ENCODE measurements at places on chromosomes 12 and 14.

GRCh38 chr14:105737504-105738246 lies 211.3 kb downstream of the TMEM121 start:
- DNase-seq, result no peak

GRCh38 chr14:25231004-25231403 lies 181.1 kb upstream of the STXBP6 start:
- no peak for DNase-seq

DNA sequence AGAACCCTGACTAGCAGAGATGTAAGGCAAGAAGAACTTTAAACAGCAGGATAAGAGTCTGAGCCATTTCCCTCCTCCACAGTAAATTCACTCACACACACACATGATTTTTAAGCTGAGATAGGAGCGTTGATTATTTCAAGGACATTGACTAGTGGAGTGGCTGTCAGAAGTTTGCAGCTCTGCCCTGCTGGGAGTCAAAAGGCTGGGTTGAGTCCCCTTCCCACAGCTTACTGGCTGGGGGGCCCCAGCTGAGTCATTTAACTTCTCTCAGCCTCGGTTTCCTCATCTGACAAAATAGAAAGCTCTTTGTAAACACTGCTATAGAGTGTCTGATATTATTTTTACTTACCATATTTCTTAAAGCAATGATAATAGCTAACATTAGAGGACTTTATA lies 28.3 kb downstream of the VCPKMT start:
- DNase-seq, result no peak

- no peak for DNase-seq
These were observed 23.8 kb downstream of the GLIPR1L2 start for GRCh38 chr12:75414671-75415070.

DNA sequence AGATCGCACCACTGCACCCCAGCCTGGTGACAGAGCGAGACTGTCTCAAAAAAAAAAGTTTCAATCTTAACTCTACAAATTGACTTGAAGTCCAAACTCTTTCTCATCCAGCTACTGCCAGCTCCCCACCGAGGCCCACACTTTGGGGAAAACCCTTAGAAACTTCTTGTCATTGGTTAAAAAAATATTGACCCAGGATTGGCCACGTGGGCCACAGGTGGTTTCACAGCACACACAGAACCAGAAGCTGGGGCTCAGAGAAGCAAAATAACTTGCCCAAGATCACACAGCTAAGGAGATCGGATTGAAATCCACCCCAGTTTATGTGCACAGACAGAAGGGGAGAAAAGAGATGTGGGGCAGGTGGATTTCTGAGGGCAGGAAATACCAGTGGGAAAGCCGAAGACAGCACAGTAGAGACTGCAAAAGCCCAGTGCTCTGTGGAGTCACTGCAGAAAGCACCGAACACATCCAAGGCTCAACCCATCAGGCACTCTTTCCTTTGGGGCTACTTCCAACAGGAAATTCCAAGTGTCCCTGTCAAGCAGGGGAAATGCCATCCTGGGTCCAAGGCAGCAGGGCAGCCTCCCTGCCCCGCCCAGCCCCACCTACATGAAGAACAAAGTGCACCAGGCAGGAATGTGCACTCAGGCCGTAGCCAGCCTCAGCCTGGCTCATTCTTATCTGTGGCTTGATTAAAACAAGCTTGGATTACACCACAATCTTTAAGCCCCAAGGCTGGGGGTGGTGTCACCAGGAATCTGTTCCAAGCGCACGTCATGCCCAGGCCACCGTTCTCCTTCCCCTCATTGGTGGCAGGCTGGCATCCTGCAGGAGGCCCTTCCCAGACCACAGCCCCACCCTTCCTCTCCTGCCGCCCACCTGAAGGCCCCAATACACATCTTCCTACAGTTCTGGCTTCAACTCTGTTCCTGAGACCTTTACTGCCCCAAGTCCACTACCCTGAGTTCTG lies 72.5 kb downstream of the ITPK1 start:
- no peak for DNase-seq

DNA sequence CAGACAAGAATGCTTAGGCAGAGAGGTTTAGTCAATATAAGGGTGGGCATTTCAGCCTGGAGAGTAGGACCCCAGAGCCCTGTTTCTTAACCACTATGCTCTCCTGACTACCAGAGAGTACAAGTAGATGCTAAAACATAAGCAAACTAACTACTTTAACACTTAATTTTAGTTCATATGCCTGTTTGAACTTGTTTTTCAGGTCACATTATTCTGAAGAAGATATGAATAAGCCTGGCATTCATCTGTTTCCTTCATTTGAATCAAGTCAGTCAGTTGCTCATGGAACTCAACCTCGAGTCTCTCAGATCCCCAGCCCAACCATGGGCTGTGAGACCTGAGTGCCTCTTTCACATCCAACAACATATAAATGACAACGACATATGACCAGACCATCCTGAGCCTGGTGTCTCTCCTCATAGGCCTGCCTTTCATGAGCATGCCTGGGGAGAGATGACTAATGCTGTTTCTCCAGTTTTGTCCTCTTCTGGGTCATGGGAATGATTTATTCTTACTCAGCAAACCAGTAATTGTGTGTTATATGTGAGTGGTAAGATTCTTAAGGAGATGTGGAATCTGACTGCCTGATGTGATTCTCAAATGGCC lies 251.1 kb upstream of the BTG1 start:
- no peak for DNase-seq

- no peak for DNase-seq
These were observed 11.4 kb upstream of the ARF6 start for GRCh38 chr14:49881350-49882001.

- no peak for DNase-seq
These were observed 172.6 kb downstream of the ANO4 start for GRCh38 chr12:100967189-100967588.

DNA sequence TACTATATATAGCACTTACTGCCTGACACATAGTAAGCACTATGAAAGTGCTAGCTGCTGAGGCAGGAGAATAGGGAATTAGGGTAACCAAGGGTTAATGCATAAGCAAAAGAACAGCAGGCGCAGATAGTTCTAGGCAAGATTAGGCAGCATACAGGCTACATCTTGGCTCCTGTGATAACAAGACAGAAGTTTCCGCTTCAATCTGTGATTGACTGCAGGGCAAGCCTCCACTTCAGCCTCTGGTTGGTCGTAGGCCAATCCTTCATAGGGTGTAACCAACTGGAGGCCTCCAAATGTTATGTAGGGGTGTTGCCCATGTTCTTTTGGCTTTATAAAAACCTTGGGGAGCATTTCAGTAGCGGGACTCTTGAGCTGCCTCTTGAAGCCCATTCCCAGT lies 46.9 kb downstream of the KLHL28 start:
- DNase-seq, result no peak

DNA sequence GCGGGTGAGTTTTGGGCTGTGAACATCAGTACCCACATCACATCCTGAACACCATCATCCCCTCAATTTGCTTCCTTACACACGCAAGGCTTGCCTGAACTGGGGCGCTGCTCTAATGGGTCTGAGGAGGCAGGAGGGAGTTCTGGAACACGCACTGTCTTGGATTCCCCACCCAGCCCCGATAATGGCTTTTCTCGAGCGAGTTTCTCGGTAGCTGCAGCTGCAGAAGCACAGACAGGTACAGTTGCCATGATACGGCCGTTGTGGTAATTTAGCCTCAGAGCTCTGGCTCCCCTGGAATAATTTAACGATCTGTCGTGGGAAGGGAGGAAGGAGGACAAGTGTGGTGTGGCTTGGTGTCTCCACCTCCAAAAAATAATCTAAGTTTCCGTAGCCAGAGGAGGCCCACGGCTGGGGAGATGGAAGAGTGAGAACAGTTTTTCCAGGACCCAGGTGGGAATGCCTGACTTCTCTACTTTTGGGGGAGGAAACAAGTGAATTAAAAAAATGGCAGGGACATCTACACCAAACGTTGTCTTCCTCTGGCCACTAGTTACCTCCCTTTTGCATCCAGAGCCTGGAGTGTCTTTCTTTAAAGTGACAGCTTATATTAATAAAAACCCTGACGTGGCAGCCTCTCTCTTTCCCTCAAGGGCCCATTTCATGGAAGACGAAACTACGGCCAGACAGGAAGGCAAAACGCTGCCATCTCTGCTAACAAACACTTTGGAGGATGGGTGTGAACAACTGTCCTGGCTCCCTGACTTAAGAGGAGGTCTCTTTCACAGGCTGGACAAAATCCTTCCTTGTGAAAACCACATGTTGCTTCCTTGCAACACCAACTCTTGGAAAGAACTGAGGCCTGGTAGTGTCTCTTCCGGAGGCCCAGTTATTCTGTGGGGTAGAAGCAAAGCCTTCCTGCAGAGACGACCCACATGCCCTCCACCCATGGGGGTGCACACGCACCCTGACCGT lies 84.8 kb downstream of the RBM19 start:
- DNase-seq, result no peak

DNA sequence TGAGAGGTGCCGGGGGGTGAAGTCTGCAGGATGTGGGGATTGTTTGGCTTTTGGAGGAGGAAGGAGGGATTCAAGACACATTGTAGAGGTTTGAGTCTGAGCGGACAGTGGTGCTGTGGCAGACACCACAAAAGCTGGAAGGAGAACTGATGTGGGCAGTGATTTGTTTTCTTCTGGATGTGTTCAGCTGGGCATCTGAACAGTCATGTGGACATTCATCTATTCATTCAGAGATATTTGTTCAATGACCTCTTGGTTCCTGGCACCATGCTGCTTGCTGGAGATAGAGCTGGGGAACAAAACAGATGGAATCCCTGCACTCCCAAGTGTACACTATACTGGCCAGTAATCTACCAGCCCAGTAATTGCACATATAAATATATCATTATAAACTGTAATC lies 64.0 kb downstream of the PTPN11 start:
- no peak for DNase-seq

DNA sequence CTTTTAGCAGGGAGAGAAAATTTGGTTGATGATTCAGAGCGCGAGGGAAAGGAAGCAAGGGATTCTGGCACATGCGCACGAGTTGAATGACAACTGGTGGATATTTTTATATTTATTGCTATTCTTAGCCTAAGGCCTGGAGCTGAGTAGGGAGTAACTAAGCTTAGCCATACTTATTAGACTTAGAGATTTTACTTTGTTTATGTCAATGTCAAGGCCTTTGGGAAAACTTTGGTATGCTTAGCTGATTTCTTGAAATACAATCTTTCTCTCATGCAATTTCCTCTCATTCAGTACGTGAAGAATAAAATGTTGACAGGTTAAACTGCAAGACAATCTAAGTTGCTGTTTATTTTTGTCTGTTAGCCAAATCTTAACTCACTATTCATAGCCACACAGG lies 101.1 kb downstream of the CRADD start:
- DNase-seq, result no peak

DNA sequence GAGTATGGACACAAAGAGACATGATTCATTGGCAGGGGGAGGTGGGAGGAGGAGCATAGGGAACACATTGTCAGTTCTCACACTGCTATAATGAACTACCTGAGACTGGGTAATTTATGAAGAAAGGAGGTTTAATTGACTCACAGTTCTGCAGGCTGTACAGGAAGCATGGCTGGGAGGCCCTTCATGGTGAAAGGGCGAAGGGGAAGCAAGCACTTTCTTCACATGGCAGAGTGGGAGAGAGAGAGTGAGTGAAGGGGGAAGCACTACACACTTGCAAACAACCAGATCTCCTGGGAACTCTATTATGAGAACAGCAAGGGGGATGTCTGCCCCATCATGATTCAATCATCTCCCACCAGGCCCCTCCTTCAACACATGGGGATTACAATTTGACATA lies 391.8 kb downstream of the BMP4 start:
- DNase-seq, result no peak
